GM03348 (cell line): ENCODE measurements at places on chromosomes 12 and 14.

DNA sequence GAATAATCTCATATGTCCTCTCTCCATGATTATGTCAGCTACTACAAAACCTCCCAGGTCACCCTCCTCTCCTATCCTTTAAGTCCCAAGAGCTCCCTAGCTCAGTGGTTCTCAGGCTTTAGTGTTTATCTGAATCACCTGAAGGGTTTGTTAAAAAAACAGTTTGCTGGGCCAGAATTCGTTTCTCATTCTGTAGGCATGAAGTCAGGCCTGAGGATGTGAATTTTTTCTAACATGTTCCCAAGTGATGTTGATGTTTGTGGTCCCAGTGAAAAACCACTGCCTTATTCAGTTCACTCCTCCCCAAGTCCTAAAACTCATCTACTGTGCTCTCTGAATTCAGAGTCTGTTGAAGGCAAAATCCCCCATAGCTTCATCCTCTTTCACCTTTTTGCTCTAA lies 241.4 kb downstream of the ETNK1 start:
- no peak for DNase-seq

GRCh38 chr12:99946131-99946530 lies 38.6 kb downstream of the ANKS1B start:
- DNase-seq, result no peak

DNA sequence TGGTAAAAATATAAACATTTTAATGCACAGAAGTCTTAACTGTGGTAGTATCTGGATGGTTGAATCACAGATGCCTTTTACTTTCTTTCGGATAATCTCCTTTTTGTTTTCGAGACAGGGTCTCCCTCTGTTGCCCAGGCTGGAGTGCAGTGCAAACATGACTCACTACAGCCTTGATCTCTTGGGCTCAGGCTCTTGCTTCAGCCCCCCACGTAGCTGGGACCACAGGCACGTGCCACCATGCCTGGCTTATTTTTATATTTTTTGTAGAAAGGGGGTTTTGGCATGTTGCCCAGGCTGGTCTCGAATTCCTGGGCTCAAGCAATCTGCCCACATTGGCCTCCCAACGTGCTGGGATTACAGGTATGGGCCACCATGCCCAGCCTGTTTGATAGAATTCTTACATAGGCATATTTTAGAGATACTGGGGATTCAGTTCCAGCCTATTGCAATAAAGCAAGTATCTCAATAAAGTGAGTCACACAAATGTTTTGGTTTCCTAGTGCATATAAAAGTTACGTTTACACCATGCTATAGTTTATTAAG lies 99.2 kb downstream of the SNAPC1 start:
- no peak for DNase-seq

DNA sequence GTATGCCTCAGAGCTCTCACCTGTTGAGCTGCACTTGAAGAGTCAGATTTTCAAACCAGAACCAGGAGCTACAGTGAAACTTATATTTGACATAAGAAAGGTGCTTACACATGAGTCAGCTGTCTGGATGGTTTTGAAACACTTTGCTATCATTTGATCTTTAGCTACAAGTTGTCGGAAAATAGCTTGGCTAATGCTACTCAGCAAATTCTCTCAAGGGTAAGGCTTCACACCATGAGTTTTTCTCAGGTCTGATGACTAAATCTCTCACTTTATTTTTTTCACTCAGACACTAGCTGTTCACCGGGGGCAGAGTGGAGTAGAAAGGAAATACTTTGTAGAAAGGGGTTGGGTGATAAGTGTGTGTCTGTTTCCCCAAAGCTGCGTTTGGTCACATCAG lies 171.8 kb downstream of the FLRT2 start:
- DNase-seq, result no peak

GRCh38 chr14:54450535-54450934 lies 9.4 kb upstream of the CNIH1 start:
- peak; percentile 76 for DNase-seq

GRCh38 chr12:109795023-109795422 lies 38.2 kb downstream of the TRPV4 start:
- peak; percentile 69 for DNase-seq

DNA sequence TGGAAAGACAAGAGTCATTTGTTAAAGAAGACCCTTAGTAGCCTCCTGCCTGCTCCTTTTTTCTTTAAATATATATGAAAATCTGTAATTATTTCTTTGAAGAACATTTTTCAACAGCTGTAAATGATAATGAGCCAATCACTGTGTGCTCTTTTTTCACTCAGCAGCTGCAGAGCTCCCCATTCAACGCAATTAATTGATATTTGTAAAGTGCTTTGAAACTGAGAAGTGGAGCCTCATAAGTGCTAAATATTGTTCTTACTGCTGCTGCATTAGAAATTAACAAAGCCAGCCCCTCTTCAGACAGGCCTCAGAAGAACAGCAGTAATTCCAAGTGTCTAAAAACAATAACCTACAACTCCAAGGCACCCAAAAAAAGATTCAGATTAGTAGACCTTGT lies 224.3 kb downstream of the GXYLT1 start:
- no peak for DNase-seq

- DNase-seq, result peak; percentile 90
Observed at GRCh38 chr12:1529862-1530591, 64.4 kb downstream of the FBXL14 start.

GRCh38 chr14:31410048-31410650 lies 10.2 kb downstream of the HEATR5A start:
- DNase-seq, result no peak

DNA sequence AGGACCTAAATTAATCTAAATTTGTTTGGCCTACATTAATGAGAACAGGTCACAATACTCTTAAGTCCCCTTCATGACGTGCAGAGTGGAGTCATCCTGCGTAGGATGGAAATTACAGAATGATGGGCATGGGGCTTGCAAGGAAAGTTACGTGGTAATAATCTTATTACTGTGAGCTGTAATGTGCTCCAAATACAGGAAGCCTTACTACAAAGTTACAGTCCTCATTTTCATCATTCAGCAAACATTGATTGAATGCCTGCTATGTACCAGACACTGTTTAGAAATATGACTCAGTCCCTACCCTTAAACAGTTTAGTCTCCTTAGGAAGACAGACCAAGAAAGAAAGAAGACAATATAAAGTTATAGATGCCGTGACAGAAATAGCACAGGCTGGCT lies 9.4 kb downstream of the HIGD1C start:
- no peak for DNase-seq

DNA sequence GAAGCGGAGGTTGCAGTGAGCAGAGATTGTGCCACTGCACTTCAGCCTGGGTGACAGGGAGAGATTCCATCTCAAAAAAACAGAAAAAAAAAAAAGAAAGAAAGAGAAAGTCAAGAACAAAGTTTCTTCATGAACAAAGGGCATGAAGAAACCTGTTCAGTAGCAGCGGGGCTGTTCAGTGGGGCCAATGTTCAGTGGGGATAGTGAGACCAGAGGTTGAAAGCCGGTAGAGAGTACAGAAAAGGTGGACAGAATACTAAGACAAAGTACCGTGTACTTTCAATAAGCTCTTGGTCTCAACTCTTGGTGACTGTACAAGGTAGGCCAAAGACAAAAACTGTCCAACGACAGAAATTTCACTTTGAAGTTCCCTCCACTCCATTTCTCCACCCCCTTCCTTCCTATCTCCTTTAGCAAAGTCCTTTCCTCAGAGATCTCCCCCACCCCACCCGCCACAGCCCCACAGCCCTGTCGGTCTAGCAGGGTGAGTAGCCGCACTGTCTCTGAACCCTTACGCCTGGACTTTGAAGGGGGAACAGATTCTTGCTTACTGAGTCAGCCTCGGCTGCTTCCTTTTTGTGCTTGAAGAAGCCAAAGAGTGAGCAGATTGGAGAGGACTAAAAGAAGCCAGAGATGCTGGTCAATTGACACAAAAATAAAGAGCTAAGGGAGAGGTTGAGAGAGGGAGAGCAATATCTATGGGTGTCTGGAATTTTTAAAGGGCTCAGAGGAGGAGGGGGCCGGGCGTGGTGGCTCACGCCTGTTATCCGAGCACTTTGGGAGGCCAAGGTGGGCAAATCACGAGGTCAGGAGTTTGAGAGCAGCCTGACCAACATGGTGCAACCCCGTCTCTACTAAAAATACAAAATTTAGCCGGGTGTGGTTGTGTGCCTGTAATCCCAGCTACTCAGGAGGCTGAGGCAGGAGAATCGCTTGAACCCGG lies 44.2 kb upstream of the FOS start:
- DNase-seq, result peak; percentile 46

- DNase-seq, result no peak
Observed at GRCh38 chr14:31219169-31219568, 11.6 kb upstream of the HECTD1 start.

DNA sequence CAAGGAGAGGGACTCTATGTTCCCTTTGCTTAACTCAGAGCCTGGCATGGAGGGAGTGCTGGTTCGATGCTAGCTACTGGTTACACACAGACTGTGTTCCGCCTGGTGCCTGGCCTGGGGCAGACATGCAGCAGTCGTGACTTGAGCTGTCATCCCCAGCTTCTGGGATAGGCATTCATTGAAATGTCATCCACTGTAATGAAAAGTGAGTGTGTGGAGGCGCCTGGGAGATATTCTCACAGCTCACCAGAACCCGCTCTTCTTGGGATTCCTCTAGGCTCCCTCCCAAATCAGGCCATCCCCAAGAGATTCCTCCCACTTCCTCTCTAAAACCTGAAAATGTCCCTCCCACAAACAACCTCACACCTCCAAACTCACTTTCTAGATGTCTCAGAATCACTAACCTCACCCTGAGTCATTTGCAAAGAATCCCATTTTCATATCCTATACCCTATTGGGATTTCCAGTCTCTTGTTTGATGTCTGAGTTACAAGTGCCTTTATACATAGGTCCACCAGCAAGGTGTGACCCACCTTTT lies 82.8 kb downstream of the CRACR2A start:
- DNase-seq, result no peak

DNA sequence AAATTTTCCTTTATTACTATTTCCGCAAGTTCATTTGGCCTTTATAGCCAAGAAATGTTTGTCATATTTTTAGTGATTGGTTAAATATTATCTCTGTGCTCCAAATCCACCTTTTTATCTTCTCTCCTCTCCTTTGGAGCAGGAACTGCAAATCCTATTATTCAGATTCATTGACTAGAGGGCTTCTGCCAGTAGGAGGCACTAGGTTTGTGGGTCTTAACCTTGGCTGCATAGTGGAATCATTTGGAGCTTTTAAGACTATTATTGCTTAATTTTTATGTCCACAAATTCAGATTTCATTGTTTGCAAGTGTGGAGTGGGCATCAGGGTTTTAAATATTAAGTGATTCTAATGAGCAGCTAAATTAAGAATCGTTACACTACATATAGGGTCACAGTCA lies 75.3 kb upstream of the SYT10 start:
- DNase-seq, result no peak
